ENCODE measurements at places on chromosomes 16 and 17. TPM values are rescaled to one million over a fixed set of nuclear protein-coding genes. Genes with fewer than 3 reads are reported as not detected.

Gene RTN4RL1
- 4.9 TPM for polyA plus RNA-seq

Gene PERCC1
- polyA plus RNA-seq = not detected

Gene DYNLRB2
- 0.33 TPM for polyA plus RNA-seq

Gene C17orf113
- 0.24 TPM for polyA plus RNA-seq

Gene TTYH2
- polyA plus RNA-seq = 14.5 TPM

Gene GHDC
- polyA plus RNA-seq = 6.2 TPM

Gene DUS1L
- polyA plus RNA-seq = 79.7 TPM

Gene LGALS9B
- not detected for polyA plus RNA-seq

Gene SLC12A3
- polyA plus RNA-seq = not detected

Gene TXNDC11
- polyA plus RNA-seq = 23.6 TPM

Gene RNF227
- 0.79 TPM for polyA plus RNA-seq

Gene LRRC46
- polyA plus RNA-seq = 0.23 TPM

Gene DCTPP1
- polyA plus RNA-seq = 13.8 TPM

Gene CCL11
- 3.0 TPM for polyA plus RNA-seq

All from heart left ventricle (tissue), 16 donors.